Peyer's patch (tissue), 4 donors: ENCODE measurements at places on chromosomes 4 and X.

DNA sequence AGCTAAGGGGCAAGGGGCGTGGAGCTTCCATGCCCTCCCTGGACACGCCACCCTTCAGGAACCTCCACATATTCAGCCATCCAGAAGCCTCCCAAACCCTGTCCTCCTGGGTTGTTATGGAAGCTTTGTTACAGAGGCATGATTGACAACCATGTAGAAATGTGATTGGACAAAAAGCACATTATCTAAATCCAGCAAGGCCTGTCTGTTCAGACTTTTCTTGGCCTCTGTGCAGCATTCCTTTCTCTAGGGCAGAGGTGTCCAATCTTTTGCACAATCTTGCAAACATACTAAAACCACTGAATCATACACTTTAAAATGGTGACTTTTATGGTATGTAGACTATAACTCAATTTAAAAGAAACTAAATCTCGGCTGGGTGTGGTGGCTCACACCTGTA, 12.7 kb downstream of the STEEP1 start:
- DNase-seq, result no peak

DNA sequence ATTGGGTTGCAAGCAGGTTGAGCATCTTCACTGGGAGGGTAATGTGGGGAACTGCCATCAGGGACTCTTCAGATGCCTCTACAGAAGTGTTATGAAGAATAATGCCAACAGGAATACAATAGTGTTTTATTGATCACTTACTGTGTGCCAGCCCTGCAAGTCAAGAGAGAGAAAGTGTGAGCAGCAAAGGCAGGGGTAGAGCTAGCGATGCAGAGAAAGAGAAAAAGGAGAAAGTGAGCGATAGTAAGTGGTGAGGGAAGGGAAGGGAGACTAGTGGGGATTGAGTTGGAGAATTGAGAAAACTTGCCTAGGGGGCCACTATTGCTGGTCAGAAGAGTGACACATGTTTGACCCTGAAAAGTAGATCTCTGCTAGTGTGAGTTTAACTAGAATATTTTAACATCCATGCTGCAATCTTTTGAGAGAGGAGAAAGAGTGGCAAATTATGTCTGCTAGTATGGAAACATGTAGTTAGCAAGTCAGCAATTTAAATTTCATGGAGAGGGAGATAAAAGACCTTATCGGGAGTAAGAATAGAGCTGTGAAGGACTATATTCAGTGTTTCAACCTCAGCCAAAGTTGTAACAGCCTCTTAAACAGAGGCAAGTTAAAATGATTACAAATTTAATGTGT, 12.2 kb downstream of the AFF1 start:
- DNase-seq, result no peak

DNA sequence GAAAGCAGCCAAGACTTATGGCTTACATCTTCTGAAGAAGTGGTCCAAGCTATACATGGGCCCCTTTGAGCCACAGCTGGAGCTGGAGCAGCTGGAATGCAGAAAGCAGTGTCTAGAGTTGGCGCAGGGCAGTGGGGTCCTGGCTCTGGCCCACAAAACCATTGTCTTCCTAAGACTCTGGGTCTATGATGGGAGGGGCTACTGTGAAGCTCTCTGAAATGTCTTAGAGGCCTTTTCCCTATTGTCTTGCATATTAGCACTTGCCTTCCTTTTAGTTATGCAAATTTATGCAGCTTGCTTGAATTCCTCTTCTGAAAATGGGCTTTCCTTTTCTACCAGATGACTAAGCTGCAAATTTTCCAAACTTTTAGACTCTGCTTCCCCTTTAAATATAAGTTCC, 15.3 kb downstream of the NPY1R start:
- DNase-seq, result no peak

DNA sequence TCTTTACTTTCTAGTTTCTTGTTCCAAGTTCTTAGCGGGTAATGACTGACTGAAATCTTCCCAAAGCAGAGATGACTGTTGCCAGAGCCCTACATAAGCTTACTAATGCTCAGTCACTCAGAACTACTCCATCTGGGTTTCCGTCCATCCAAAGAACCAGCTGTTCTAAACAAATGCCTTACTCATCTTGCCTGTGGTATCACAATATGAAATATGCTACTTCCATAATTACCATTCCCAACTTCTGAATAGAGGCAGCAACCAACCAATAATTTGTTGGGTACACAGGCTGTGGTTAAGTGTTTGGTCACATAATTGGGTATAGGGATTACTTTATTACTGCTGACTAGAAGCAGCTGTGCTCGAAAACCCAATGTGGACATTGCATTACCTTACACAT, 930.2 kb upstream of the DIAPH2 start:
- DNase-seq, result no peak

- no peak for DNase-seq
Measured at GRCh38 chr4:184500748-184501589, 26.6 kb upstream of the IRF2 start.

DNA sequence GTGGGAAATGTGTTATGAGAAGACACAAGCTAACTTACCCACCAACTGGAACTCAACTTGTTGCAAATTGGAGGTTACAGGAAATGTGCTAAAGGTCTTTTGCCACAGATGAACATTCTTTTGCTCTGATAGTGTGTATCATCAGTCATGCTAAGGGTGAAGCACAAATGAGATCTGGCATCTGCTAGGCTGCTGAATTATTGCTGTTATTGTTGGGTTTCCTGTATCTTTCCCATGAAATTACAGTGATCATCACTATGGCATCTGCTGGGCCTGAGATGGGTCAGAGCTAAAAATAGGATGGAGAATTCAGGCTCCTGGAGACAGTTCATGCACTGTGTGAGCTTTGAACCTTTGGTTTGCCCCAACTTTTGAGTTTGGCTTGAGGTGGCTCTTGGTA, 124.5 kb downstream of the NPNT start:
- DNase-seq, result no peak

DNA sequence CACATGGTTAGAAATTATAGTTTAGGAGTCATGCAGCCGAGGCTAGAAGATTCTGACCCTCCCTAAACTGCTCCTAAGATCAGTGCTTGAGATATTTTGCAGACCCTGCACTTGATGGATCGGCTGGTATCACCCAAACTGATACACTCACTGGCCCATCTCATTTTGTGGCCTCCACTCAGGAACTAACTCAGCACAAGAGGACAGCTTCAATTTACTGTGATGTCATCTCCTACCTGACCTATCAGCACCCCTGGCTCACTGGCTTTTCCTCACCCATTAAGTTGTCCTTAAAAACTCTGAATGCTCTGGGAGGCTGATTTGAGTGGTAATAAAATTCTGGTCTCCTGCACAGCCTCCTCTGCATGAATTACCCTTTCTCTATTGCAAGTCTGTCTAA, 450.9 kb downstream of the PCDH10 start:
- no peak for DNase-seq
